ENCODE measurements at places on chromosomes 6 and 20.

GRCh38 chr20:53445932-53446331, 147.7 kb downstream of the ZNF217 start:
- no peak for DNase-seq

DNA sequence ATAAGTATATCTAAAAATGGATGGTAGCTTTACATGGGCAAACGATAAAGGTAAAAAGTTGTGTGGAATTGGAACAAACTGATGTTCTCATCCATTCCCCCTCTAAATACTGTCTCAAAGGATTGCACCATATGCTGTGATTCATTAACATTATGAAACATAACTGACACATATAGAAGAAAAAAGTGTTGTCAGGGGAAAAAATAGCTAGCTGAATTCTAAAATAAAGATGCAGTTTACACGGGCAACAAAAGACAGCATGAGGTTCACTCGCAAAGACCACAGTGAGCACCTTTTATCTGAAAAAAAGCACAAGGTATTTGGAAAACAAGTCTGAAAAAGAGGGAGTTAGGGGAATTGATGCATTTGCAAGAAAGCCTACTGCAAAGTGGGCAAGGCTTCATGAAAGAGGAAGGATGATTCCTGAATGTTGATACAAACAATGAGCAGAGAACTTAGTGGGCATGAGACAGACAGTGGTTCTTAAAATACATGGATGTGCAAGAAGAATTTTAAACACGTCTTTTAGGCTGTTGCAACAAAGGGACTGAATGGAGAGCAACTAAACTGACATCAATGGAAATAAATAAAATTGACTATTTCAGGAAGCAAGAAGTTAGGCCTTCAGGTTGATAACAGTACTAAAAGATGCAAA, 280.9 kb downstream of the KIF16B start:
- no peak for DNase-seq

DNA sequence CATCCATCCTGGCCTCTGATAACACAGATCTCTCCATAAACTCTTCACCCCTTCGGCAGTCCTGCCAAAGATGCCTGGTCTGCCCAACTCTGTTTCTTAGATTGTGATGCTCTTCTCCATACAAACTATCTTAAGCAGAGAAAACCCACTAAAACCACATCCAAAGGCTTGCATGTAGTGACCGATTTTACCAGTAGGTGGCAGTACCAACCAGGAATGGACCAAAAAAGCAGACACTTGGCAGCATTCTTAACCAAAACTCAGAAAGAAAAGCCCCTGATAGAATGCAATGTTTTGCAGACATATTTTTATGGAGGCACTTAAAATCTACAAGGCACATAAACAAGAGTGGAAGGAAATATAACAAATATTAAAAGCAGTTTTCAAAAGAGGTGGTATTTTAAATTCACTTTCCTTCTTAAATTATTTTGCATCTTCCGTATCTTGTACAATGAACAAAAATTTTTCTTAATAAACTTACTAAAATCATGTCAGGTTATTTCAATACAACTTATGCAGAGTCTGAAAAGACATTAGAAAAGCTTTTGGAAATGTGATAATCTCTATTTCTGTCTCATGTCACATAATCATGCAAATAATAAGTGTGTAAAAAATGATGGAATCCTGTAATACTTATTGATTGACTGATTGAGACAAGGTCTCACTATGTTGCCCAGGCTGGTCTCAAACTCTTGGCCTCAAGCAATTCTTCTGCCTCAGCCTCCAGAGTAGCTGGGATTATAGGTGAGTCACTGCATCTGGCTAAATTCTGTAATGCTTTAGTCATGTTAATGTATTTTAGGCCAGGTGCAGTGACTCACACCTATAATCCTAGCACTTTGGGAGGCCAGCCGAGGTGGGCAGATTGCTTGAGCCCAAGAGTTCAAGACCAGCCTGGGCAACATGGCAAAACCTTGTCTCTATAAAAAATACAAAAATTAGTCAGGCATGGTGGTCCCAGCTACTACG, 29.4 kb downstream of the LRP11 start:
- no peak for DNase-seq

DNA sequence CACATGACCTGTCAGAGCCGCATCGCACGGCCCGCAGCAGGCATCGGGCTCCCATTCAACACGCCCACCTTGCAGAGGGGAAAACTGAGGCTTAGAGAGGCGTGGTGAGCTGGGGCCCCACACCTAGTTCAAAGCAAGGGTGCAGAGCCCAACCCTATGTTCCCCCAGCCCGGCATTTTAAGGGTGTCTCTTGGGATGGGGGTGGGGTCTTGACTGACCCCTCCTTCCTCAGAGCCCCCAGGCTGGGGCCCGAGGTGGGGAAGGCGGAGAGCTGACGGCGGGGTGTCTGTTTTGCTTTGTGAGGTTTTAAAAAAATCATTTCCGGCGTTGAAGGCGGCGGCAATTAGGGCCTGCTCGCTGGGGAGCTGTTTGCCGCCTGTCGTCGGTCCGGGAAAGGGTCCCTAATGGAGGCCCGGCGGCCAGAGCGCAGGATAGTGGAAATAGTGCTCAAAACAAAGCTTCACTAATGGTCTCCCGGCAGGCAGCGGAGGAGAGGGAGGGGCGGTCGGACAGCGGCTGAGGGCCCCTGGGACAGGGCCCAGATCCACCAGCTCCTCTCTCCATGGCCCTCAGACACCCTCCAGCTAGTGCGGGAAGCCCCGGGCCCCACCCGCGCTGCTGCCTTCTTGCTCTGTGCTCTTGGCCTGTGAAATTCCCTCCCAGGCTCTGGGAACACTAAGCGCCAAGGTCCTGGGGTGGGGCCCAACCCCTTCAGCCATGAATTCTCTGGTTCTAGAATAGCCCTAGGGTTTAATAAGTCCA, 11.9 kb downstream of the VSTM2L start:
- DNase-seq = no peak

DNA sequence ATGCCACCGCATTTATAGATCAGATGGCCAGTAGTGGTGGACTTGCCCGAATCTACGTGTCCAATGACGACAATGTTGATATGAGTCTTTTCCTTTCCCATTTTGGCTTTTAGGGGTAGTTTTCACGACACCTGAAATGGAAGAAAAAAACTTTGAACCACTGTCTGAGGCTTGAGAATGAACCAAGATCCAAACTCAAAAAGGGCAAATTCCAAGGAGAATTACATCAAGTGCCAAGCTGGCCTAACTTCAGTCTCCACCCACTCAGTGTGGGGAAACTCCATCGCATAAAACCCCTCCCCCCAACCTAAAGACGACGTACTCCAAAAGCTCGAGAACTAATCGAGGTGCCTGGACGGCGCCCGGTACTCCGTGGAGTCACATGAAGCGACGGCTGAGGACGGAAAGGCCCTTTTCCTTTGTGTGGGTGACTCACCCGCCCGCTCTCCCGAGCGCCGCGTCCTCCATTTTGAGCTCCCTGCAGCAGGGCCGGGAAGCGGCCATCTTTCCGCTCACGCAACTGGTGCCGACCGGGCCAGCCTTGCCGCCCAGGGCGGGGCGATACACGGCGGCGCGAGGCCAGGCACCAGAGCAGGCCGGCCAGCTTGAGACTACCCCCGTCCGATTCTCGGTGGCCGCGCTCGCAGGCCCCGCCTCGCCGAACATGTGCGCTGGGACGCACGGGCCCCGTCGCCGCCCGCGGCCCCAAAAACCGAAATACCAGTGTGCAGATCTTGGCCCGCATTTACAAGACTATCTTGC, 725 bp downstream of the EEF1A1 start:
- DNase-seq = peak; percentile 64

DNA sequence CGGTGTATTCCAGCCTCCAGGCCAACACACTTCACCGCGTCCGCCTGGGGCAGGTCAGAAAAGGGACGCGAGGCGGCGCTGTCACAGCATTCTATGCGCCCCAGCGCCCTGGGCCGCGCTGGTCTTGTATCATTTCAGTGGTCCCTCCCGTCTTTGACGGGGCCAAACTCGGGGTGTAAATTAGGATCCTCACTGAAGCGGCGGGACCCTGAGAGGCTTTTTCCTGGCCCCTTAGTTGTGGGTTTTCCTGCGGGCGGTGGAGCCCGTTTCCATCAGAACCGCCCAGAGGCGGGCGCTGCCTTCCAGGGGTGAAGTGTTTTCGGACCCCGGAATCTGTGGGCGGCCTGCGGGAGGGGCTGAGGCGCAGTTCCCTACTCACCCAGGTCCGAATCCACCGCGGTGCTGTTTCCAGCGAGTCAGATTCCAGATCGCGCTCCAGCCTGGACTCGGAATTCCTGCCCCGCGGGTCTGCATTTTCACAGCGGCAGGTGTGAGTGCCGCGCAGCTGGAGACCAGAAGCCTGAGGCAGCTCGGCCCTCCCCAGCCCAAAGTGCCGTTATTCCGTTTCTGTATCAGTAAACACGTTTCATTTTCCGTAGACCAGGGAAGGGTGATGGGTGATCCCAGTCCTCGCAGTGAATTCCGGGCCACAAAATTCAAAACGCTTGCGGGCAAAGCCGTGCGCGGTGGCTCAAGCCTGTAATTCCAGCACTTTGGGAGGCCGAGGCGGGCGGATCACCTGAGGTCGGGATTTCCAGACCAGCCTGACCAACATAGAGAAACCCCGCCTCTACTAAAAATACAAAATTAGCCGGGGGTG, 3.9 kb upstream of the MICB start:
- DNase-seq = peak; percentile 87

GRCh38 chr20:54100563-54100962, 30.2 kb upstream of the BCAS1 start:
- DNase-seq = no peak

DNA sequence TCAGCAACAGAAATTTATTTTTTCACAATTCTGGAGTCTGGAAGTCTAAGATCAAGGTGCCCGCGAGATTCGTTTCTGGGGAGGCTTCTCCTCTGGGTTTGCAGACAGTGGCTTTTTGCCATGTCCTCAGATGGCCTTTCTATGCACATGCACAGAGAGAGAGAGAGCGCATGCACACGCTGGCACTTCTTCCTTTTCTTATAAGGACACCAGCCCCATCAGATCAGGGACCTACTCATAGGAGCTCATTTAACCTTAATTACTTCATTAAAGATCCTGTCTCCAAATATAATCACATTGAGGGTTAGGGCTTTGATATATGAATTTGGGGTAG, 260.7 kb upstream of the PLCB4 start:
- DNase-seq = no peak

- no peak for DNase-seq
Measured at GRCh38 chr20:15461938-15462337, 1111.3 kb downstream of the KIF16B start.

DNA sequence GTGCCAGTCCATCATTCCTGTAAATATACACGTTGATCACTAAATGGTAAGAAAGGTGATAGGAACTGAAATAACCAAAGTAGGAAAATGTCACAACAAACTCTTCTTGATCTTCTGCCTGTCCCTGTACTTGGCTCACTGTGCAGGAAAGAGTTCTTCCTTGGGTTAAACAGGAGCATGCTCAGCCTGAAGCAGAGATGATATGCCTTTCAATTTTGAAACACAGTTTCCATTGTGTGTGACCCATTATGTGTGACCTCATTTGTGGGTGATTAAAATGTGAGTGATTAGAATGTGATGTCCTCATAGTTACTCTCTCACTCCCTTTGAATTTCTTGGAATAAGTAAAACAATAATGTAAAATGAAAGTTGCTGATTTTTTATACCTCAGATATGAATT, 427.2 kb upstream of the AGPAT4 start:
- DNase-seq = no peak

- no peak for DNase-seq
Measured at GRCh38 chr6:52533491-52533890, 43.4 kb downstream of the TRAM2 start.
